ENCODE measurements at places on chromosomes 3 and 15. TPM values are rescaled to one million over a fixed set of nuclear protein-coding genes. Genes with fewer than 3 reads are reported as not detected.

GRCh38 chr3:45693941-45694521, 4.8 kb downstream of the SACM1L start:
- H3K4me1 ChIP-seq = peaks cover 35% of the 10 kb centered on the region
- no peak overlapping the region for H3K27ac ChIP-seq
- H3K36me3 ChIP-seq = peaks cover 5% of the 10 kb centered on the region
- no peaks in the 10 kb centered on the region for H3K27me3 ChIP-seq
- no peak for DNase-seq

DNA sequence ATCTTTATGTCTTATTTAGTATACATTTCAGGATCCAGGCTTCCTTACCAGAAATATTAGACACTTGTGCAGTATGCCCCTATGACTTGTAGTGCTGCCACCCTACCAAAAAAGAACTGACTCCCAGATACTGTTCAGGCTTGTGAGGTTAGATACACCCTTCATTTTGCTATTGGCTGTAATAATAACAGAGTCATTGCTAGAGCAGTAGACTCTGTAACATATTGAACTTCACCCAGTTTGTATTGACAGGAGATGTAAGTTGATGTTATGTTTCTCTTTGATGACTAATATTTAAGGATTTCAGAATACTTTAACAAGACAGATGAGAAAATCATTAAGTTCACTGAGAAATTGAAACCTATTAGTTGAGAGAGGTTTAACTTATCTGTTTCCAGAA, 32.9 kb downstream of the RNF111 start:
- H3K4me1 ChIP-seq = peaks cover 5% of the 10 kb centered on the region
- H3K4me3 ChIP-seq = no peak overlapping the region
- DNase-seq = no peak
- no peak overlapping the region for H3K27ac ChIP-seq
- peaks cover 22% of the 10 kb centered on the region for H3K36me3 ChIP-seq

DNA sequence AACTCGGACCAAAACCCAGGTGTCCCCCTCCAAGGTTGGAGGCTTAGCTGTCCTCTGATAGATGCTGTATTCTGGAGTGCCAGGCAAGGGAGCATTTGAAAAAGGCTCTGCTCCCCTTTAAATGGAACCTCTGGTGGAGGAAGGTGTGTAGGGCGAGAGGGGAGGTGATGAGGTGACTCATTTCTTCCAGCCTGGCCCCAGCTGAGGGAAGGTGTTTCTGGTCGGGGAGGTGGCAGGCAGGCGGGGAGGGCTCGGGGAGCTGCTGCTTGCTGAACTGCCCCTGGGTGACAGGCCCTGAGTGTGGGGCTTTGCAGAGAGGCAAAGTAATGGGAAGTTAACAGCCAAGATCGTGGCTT, 18.8 kb downstream of the PSTPIP1 start:
- no peaks in the 10 kb centered on the region for H3K4me1 ChIP-seq
- H3K36me3 ChIP-seq = no peaks in the 10 kb centered on the region
- DNase-seq = no peak
- H3K4me3 ChIP-seq = no peak overlapping the region
- no peak overlapping the region for H3K27ac ChIP-seq

GRCh38 chr15:54014067-54014655, 35.9 kb downstream of the UNC13C start:
- DNase-seq = no peak
- H3K4me3 ChIP-seq = no peak overlapping the region
- no peaks in the 10 kb centered on the region for H3K4me1 ChIP-seq
- no peaks in the 10 kb centered on the region for H3K27me3 ChIP-seq
- H3K36me3 ChIP-seq = no peaks in the 10 kb centered on the region

GRCh38 chr3:128551867-128552266, 58.9 kb upstream of the GATA2 start:
- H3K4me3 ChIP-seq = no peak overlapping the region
- H3K27me3 ChIP-seq = no peaks in the 10 kb centered on the region
- DNase-seq = no peak
- peaks cover 44% of the 10 kb centered on the region for H3K4me1 ChIP-seq

DNA sequence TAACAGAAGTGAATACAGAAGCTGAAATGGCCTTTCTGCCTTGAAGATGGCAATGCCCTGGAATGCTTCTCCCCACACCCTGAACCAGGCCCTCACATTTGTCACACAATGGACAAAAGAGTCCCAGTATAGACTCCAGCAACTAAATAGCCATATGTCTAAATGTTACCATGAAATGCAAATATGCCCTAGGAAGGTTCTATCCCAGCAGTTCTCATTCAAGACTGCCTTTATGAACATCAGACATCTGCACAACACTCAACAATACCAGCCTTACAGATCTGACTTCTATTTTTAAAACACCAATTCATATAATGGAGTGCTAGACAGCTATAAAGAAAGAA, 7.9 kb downstream of the ITGB5 start:
- H3K27ac ChIP-seq = peak overlapping the region; percentile 83
- H3K4me1 ChIP-seq = peaks cover 73% of the 10 kb centered on the region
- H3K4me3 ChIP-seq = peak overlapping the region; percentile 2
- H3K27me3 ChIP-seq = no peaks in the 10 kb centered on the region
- no peak for DNase-seq
- peaks cover 12% of the 10 kb centered on the region for H3K36me3 ChIP-seq

DNA sequence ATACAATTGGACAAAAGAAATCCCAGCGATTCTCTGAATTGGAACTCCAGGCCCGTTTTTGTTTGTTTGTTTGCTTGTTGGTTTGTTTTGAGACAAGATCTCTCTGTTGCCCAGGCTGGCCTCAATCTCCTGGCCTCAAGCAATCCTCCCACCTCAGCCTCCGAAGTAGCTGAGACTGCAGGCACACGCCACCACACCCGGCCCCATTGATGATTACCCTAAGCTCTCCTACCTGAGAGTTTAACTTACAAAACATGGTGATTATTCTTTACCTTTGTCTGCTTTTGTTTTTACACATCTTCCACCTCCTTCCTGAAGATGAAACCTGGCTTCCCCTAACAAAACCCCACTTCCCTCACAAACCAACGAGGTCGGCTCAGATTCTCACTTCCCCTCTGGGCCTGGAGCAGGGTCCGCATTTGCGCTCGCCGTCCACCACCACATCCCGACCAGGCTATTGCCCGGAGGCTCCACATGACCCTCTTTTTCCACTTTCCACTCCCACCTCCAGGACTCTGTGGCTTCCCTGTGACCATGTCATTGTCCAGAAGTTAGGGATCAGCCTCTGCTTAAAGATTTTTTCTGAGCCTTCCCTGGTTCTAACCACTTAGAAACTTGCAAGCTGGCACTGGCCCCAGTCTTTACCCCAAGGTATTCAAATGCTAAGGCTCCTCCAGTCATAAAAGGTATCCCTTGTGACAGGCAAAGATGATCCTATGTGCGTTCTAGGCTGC, 14.8 kb downstream of the KLHL6 start:
- no peaks in the 10 kb centered on the region for H3K36me3 ChIP-seq
- peaks cover 15% of the 10 kb centered on the region for H3K4me1 ChIP-seq
- H3K4me3 ChIP-seq = no peak overlapping the region
- DNase-seq = no peak
- no peak overlapping the region for H3K27ac ChIP-seq
- H3K27me3 ChIP-seq = peaks cover 11% of the 10 kb centered on the region

MEX3B gene
- total RNA-seq = 22.7 TPM
